Activated effector memory CD4-positive, alpha-beta T cell treated with Interleukin-2 at 50 U/mL for 16 hours (primary cell): ENCODE measurements at places on chromosomes 5 and 9.

- no peak for DNase-seq
Observed at GRCh38 chr9:129420721-129421120, 200.2 kb downstream of the C9orf50 start.

- DNase-seq: no peak
Observed at GRCh38 chr5:94618029-94618492, 343 bp downstream of the KIAA0825 start.

- DNase-seq: no peak
Observed at GRCh38 chr5:61697809-61698558, 365.9 kb downstream of the ZSWIM6 start.

- DNase-seq: no peak
Observed at GRCh38 chr9:35510754-35511428, 21.0 kb downstream of the RUSC2 start.

DNA sequence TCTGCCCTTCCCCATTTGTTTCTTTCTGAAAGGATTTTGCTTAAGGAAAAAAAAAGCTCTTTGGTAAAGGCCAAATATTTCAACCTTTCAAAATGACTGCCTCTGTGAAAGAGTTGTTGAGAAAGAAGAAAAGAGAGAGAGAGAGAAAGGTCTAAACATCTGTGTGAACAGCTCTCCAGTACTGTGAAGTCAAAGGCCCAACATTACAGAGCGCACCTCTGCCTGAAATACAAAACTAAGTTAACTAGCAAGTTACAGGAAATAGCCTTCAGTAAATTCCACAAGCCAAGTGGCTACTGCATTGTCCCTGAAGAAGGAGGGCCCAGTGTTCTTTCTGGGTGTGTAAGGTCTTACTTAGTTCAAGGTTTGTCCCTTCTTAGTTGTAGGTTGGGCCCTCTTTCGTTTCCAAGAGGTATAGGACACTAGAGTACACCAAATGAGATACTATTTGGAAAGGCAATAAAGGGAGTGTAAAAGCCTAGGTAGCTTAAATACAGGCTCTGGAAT, 104.4 kb downstream of the THBS4 start:
- DNase-seq: no peak

DNA sequence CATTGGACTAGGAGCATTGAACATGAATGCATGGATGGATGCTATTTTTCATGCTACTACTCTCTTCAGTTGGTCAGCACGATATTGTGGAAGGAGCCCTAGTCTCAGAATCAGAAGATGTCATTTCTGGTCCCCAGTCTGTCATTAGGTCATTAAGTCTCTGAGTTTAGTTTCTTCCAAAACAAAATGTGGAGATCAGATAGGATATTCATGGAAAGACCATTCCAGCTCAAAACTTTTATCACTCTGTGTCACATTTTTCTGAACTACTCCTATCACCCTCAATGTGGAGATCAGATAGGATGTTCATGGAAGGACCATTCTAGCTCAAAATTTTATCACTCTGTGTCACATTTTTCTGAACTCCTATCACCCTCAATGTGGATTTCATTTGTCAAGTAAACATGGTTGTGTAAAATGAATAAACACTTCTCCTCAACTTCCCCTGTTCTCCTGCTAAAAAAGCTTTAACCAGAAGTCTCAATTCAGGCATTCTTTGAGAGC, 296.8 kb downstream of the MRPS30 start:
- no peak for DNase-seq

- no peak for DNase-seq
Observed at GRCh38 chr5:22070186-22070728, 782.9 kb downstream of the CDH12 start.

DNA sequence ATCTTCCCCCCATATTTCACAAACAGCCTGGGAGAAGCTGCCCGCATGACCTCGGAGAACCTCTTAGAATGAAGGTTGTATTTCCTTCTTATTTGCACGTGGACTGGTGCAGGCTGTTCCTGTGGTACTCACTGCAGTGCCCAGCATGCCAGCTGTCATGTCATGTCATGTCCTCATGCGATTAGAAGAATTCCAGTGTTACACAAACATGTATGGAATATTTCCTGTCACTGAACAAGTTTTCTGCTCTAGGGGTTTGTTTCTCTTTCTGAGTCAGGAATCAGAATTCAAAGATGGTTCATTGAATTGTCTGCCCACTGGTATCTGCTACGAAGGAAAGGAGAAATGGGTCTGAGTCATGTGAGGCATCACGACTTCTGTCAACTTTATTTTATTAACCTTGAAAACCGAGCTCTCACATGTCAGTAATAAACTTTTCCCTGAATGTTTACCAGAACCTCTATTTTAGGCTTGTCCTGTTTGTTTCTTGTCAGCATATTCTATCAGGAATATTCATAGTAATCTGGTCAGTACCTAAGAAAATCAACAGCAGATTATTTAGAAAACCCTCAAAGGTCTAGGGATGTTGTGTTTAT, 415.6 kb downstream of the GADD45G start:
- DNase-seq: no peak

- DNase-seq: no peak
Observed at GRCh38 chr5:167888393-167888792, 403.1 kb upstream of the WWC1 start.

DNA sequence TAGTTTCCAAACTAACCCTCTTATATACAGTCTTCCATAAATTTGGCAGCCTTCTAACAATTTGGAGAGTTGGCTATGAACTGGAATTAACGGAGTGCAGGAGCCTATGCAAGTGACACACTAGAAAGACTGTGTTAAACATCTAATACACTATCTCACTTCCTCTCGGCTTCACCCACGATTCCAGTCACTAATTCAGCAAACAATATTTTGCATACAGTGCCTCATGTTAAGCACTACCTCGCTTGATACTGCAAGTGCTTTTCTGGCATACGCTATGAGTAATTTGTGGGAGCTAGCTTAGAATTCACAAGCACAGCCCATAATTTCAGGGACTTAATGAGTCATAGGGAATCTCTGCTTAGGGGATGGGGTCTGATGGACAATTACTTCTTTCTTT, 102.5 kb downstream of the ST8SIA4 start:
- DNase-seq: no peak

GRCh38 chr9:13810510-13810909, 503.4 kb downstream of the NFIB start:
- no peak for DNase-seq

DNA sequence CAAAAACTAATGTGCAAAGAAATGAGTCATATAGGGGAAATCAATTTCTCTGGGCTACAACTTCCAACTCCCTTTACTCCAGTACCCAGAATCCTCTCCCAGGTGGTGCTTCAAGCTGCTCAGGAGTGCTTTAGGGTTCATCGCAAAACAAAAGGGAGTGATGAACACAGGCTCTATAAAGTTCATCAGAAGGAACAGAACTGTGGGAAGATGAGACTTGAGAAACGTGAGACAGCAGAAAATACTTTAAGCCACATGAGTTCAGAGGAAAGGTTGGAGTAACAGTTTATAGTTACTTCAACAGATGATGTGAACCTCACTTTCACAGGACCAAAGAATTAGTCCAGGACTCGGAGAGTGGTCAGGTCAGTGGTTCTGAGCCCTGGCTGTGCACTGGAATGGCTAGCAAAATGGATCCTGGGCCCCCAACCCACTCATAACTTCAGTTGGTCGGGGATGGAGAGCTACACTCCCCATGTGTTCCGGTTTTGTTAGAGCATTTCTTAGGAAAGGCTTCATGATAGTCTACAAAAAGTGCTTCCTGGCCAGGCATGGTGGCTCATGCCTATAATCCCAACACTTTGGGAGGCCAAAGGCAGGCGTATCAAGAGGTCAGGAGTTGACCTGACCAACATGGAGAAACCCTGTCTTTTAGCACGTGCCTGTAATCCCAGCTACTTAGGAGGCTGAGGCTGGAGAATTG, 4.3 kb downstream of the RPL12 start:
- DNase-seq: no peak

- DNase-seq: no peak
Observed at GRCh38 chr5:133526368-133526767, 86.0 kb downstream of the FSTL4 start.

- DNase-seq: no peak
Observed at GRCh38 chr5:178387856-178388190, 155.2 kb upstream of the PHYKPL start.

GRCh38 chr9:89841456-89841855, 236.6 kb downstream of the GADD45G start:
- no peak for DNase-seq

DNA sequence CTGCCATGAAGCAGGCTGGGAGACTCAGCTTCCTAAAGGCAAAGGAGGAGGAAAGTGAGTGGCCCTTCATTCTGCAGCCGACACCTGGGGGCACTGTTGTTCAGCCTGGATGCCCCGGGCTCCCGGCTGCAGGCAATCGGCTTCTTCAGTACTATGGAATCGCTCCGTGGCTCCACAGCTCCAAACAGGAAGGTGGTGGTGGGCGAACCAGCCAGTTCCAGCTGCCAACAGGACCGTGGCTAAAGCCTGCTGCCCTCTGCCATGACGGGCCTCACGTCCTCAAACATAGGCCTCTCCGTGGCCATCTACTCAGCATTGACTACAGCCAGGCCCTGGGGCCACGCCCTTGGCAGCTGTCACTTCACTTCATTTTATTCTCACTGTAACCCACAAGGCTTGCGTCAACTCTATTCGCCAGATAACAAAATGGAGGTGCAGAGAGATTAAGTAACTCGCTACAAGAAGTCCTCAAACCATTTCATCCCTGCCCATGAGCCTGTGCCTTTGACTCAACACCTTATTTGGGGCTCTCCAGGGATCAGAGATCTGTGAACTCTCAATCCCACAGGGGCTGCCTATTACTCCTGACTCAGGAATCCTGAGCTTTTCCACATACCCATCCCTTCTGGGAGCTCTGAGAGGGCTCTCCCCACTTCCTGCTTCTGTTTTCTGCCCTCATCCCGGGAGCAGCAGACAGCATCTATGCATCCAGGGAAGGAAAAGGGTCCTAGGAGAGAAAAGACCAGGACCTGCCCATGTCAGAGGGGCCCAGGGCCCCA, 38.0 kb downstream of the PAX5 start:
- peak; percentile 27 for DNase-seq

DNA sequence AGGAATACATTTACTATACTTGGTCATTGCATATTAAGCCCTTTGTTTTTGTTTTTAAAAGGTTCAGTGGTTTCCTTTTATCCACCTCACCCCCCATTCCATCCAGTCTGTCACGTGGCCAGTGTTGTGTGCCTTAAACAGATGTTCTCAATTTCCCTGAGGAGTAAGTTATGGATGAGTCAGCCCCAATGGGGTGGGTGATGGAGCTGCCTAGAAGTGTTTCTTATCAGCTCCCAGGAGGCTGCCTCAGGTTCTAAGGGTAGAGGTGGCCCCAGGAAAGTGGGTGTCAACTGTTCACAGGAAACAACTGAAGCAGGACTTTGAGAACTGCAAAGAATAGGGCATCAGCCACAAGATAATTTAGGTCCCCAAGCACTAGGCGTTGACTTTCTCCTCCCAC, 41.1 kb downstream of the ACTBL2 start:
- no peak for DNase-seq

- no peak for DNase-seq
Observed at GRCh38 chr5:172511952-172512351, 57.6 kb upstream of the SH3PXD2B start.

GRCh38 chr9:116741086-116741740, 54.1 kb downstream of the TRIM32 start:
- no peak for DNase-seq

GRCh38 chr9:117000196-117000723, 313.2 kb downstream of the TRIM32 start:
- no peak for DNase-seq

- no peak for DNase-seq
Observed at GRCh38 chr5:30390095-30390494, 803.4 kb upstream of the CDH6 start.

DNA sequence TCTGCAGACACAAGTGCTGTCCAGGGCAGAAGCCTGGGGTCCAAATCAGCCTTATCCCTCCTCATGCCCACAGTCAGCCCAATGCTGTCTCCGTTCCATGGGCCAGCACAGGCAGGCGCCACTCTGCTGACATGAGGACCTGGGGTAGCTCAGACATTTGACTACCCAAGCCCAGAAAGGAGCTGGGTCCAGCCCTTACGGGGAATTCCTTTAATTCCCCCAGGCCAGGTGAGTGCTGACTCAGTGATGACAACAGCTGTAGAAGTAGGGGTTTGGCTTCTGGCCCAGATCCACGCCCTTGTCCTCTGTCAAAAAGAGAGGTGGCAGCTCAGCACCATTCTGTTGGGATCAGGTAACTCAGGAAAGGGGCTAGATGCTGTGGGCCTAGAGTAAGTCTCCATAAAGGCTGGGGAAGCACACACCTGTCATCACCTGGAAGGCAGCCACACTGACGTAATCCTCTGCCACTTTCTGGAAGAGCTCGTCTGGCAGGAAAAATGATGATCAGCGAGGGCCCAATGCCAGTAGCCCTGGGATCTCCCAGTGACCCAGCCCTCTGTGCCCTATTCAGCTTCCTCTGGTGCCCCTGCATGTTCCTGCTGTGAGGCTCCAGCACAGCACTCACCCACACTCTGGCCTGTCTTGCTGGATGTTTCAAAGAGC, 1.9 kb downstream of the RAB24 start:
- DNase-seq: no peak

DNA sequence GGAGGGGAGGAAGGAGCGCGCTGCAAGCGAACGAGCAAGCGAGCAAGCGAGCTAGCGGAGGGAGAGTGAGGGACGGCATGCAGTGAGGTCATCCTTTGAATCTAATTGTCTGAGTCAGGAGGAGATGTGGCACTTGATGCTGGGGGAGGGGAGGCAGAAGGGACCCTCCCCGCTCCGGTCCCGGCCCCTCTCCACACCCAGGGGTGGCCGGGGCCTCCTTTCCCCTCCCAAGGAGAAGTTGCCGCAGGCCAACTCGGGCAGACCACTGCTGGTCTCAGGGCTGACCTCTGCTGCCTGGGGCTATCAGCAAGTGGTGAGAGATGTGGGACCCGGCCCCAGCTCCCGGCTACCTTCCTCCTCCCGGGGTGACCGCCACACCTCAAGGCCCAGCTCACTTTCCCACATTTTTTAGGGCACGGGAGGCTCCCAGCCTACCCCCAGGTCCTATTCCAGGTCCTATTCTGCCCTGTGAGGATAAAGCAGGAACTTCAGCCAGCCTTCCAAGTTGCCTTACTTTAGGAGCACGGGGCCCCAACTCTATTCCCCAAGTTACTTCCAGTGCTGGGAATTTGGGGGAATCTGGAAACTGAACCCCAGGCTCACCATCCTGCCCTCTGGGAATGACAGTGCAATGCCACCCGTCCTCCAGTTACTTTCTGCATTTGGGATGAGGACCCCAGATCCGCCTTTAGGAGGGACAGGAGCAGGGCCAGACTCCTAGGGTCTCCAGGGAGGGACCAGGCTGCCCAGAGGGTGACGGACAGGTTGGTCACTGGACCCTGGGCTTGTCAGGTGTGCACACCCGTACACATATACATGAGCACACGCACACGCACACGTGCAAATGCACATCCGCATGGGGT, 11.1 kb downstream of the CNTFR start:
- DNase-seq: no peak

GRCh38 chr9:35981699-35982098, 23.7 kb upstream of the OR2S2 start:
- no peak for DNase-seq
